NCI-H774 (cell line): ENCODE measurements at places on chromosomes 2 and 18.

DNA sequence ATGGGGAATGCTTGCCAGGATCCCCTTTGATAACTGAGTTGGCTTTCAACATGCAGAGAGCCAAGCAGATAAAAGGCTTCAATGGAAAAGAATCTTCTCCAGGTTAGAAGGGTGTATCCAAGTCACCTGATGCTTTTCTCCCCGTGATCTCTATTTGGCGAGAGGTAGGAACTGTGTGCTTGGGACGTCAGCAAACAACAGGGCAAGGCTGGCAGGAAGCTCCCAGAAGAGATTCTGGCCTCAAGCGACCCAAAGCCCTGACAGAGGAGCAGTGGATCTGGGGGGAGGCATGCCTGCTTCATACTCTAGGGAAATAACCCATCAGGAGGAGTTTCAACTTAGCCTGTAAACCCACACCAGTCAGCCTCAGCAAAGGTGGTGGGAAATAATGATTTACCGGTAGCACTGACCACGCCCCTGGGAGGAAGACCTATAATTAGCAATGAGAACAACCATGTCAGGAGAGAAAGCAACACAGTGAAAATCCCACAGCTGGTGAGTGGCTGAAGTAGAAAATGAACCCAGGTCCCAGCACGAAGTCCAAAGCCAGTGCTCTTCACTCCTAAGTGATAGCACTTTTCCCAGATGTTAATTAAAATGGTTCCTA is 76.3 kb upstream of the SEC11C start:
- peak; percentile 57 for DNase-seq

DNA sequence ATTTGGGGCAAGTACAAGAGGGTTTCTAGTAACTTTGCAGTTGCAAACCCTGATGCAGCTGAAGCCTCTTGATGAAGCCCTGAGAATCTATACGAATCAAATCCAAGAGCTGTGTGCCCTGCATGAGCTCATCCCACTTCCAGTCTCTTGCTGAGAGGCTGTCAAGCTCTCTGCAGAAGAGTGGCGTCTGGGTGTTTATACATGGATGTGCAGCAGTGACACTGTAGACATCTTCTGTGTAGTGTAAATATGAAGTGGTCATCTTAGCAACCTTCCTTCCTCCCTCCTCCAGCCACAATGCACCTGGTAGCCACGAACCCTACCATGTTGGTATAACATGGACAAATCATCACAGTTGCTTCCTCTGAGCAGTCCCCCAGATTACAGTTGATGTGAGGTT is 18.4 kb upstream of the KIAA2012 start:
- DNase-seq: no peak

- no peak for DNase-seq
These were observed 57.8 kb upstream of the ETAA1 start for GRCh38 chr2:67339234-67339885.

GRCh38 chr2:58055033-58055786 is 8.6 kb downstream of the VRK2 start:
- no peak for DNase-seq

DNA sequence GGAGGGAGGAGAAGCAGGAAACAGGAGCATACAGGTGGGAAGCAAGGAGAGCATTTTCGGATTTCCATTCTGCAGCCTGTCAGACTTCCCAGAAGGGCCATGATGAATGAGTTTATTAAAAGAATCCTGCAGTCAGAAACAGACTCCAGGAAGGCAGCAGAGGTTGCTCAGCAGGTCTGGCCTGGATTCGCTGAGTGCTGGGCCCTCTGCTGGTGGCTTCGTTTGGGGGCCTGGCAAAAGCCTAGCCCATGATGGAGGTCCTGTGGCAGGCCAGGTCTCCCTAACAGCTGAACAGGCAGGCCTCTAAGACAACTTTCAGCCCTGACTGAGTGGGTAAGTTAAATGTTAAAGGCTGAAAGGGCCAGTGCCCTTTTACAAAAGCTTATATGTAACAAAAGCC is 108.2 kb upstream of the CAPN13 start:
- DNase-seq: no peak

- DNase-seq: no peak
These were observed 20.5 kb upstream of the TET3 start for GRCh38 chr2:73964223-73964622.

- DNase-seq: no peak
These were observed 112.5 kb downstream of the NCK2 start for GRCh38 chr2:105857076-105857740.

GRCh38 chr18:59593291-59593717 is 103.9 kb downstream of the CCBE1 start:
- DNase-seq: no peak

GRCh38 chr18:27824841-27825681 is 351.9 kb downstream of the CDH2 start:
- DNase-seq: no peak
